ENCODE measurements at places on chromosomes 11 and 22.

DNA sequence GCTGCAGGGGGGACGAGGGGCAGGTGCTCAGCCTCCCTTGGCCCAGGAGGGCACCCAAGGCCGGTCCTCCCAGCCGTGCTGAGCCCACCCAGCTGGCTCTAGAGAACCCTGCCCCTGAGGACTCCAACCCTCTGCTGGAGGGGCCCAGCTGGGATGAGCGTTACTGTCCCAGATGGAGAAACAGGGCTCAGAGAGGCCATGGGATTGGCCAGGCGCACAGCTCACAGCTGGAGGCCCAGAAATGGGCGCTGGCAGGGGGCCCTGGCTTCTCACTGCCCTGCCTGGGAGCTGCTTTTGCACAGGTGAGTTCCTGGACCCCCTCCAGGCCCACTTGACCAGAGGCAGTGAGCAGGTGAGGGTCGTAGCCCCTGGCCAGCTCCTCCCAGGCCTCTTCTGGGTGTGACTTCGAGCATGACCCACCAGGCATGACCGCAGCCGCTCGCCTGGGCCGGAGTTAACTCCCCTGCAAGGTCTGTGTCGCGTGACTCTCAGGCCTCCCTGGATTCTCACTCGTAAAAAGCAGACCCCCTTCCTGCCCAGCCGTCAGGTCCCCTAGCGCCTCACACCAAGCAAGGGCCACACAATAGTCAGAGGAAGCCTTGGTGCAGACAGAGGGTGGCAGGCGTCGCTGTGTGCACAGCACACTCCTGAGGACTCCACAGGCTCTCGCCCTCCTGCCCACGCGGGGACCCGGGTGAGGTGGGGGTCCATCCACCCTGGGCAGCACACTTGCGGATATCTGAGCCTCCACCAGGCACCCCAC, 19.7 kb upstream of the IL17REL start:
- no peak for DNase-seq

- DNase-seq: no peak
Observed at GRCh38 chr11:120233207-120233803, 6.6 kb upstream of the POU2F3 start.

DNA sequence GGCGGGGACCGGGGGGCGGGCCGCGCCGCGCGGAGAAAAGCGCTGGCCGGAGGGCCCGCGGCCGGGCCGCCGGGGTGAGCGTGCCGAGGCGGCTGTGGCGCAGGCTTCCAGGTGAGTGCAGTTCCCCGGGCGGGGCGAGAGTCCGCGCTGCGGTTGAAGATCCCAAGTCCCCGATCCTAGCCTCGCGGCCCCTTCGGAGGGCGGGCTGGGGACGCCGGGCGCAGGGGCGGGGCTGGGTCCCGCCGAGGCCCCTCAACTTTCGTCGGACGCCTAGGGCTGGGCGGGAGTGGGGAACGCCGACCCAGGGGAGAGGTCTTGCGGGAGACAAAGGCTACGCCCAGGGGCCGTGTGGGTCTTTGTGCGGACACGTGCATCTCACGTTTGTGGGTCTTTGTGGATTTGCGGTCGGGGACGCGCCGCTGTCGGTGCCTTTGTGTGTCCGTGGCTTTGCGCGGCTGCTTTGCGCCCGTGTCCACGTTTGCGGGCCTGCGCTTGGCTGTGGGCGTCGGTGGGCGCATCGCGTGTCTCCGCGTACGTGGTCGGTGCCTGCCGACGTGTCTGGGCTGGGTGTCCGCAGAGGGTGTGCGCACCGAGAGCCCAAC, at the start of gene TSKU:
TSKU (plus strand) TSS at position 63 of the 602 bp plus-strand sequence. CDS start 12,261 bp downstream, outside the sequence.
- DNase-seq: peak; percentile 39

- DNase-seq: no peak
Observed at GRCh38 chr11:117690484-117691217, 106.4 kb downstream of the DSCAML1 start.

DNA sequence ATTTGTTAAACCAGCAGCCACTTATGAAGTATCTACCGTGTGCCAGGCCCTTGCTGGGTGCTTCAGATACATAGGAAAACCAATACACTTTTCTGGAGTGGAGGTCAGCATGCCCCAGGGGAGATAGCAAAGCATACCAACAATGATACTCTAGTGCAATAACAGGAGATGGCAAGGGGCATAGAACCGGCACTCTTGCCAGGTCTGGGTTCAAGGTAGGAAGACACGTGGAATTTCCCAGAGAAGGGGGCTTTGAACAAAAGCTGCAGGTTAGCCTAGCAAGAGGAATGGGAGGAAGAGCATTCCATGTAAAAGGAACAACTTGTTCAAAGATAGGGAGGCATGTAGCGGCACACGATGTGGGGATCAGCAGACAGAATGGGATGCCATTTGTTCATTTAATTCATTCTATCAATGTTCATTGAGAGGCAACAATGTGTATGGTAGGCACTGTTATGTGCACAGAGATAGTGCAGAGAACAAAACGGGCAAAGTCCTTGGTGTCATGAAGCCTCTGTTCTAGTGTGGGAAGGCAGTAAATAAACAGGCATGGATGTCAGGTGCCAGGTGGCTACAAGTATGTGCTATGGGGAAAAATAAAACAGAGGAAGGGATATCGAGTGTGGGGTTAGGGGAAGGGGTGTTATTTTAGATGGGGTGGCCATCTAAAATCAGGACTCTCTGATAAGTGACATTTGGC, 162.6 kb upstream of the E2F8 start:
- no peak for DNase-seq

GRCh38 chr11:129320494-129320893, 55.2 kb upstream of the BARX2 start:
- no peak for DNase-seq

- no peak for DNase-seq
Observed at GRCh38 chr11:19455731-19456130, 215.0 kb upstream of the E2F8 start.

- DNase-seq: no peak
Observed at GRCh38 chr11:100759106-100759505, 72.0 kb downstream of the ARHGAP42 start.

DNA sequence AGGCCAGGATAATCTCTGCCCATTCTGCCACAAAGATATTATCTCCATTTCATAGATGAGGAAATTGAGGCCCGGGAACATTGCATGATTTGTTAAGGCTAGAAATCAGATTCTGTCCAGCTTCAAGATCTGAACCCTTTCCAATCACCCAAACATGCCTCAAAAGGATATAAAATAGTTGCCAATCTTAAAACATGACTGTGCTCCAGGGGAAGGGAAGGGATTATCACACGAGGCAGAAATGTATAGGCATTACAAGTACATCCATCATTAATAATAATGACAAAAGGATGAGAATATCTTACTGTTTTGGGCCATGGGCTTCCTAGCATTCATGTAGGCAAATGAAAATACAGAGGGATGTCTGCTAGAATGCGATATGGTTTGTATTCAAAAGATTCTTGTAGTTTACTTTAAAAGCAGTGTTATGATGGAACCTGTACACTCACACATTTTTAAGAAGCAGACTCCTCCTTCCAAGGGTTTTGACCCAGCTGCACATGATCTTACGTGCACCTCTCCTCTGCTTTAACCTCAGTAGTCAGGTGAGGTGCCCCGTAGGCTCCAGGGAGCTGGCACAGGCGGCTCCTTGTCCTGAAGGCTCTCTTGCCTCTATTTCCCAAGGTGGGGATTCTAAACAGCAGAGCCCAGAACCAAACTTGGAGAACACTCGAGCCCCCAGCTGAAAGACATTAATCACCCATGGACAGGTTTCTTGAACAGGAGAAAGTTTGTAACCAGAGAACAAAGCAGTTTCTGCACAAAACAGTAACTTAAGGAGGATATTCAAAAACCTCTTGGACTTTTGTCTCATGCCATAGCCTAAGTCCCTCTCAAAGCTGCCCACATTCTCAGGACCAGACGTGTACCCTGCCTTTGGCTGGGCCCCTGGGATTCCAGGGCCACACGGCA, 36.0 kb downstream of the PARVA start:
- DNase-seq: no peak

DNA sequence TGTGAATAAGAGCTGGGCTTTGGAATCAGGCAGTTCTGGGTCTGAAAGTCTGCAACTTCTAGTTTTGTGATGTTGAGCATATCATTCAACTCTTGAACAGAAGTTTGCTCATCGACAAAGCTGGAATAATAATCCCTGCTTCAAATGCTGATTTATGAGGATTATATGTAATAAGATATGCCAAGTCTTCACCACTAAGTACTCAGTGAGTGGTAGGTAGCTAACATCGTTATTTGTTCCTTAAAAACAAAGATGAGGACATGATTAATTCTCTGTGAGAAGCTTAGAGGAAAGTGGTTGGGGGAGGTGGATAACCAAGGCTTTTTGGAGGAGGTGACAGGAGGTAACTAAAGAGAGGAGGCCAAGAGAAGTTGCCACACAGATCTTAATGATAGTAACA, 96.5 kb downstream of the ME3 start:
- no peak for DNase-seq

DNA sequence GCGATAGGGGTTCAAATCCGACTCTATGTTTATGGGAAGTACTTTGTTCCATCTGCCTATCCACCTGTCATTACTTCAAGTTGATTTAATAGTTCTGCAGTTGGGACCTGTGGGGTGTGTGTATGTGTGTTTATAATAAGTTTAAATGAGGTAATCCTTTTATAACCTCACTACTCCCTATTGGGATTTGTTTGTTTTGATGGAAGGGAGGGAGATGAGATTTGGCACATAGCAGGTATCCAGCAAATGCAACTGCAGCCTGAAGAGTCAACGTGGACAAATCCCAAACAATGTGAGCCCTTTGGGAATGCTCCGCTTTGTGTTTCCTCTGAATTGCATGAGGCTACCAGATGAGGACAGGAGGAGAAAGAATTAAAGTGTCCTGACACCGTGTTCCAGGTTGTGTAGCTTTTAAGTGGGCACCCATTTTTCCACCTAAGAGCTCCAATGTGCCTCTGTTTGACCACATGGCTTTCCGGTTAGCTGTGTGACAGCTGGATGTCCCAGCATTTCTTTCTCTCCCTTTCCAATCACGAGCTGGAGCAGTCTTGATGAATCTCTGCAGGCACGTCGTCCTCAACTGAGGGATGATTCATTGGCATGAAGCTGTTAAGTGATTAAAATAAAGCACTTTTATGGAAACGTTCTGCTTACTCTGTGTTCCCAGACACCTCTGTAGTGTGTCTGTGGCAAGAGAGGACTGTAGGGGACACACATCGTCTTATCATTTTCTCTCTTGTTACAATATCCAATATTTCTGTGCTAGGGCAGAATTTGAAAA, 610.7 kb downstream of the NTM start:
- no peak for DNase-seq

GRCh38 chr11:125951731-125952130, 5.9 kb downstream of the VSIG10L2 start:
- DNase-seq: no peak

GRCh38 chr11:82462608-82463242, 270.9 kb downstream of the FAM181B start:
- DNase-seq: no peak

DNA sequence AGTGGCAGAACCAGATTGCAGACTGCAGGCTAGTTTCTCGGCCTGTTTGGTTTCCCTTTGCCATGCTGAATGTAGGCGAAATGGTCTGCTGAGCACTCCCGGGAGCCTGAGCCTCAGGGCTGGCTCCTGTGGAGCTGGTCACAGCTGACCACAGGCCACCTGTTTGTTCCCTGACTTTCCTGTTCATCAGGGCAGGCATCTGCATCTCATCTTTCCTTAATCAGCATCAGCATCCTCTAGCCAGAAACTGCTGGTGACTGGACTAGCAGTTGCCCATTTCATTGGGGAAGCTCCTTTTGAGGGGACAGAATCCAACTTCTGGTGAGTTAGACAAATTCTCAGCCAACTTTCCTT, 20.2 kb upstream of the C11orf96 start:
- no peak for DNase-seq

- no peak for DNase-seq
Observed at GRCh38 chr11:85582111-85582510, 45.0 kb downstream of the DLG2 start.

DNA sequence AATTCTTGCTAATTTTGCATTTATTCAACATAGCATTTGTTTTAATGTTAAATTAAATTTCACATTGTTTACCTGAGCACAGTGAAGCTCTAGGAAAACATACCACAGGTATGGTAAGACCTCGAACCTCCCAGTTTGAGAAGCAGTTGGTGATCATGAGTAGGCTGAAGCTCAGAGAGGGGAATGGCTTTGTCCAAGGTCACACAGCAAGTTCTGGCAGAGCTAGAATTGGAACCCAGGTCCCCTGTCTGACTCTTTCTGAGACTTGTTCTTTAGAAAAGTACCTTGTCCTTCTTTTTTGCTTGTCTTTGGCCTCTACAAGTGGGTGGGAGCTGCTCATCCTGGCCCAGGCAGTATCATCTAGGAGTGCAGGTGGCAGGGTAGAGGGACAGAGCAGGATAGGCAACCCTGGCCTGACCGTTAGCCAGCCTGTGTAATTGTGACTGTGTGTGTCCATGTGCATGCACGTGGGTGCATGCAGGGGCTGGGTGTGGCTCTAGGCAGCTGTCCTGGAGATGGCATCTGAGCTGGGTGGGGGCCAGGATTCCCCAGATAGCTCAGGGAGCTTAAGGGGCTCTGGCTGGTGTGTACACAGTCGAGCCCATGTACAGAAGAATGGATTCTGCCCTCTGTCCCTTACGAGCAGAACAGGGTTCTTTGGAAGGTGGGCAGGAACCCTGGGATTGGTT, 21.6 kb downstream of the PHLDB1 start:
- no peak for DNase-seq

- no peak for DNase-seq
Observed at GRCh38 chr22:26295563-26296126, 126.4 kb downstream of the SEZ6L start.

DNA sequence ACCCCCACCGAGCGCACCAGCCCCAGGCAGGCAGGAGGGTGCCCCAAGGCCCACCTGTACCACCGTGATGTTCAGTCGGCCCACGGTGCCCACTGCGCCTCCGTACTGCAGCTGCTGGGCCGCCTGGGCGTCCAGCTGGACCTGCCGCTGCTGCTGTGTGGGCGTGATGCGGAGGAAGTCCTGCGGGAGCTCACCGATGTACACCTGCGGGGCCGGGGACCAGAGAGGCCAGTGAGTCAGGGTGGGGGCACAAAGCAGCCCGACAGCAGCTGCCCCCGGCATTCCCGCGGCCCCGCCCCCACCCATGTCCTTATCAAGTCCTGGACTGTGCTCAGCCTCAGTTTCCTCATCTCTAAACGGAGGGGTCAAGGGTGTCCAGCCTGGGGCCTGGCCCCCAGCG, 13.8 kb downstream of the TOLLIP start:
- no peak for DNase-seq

DNA sequence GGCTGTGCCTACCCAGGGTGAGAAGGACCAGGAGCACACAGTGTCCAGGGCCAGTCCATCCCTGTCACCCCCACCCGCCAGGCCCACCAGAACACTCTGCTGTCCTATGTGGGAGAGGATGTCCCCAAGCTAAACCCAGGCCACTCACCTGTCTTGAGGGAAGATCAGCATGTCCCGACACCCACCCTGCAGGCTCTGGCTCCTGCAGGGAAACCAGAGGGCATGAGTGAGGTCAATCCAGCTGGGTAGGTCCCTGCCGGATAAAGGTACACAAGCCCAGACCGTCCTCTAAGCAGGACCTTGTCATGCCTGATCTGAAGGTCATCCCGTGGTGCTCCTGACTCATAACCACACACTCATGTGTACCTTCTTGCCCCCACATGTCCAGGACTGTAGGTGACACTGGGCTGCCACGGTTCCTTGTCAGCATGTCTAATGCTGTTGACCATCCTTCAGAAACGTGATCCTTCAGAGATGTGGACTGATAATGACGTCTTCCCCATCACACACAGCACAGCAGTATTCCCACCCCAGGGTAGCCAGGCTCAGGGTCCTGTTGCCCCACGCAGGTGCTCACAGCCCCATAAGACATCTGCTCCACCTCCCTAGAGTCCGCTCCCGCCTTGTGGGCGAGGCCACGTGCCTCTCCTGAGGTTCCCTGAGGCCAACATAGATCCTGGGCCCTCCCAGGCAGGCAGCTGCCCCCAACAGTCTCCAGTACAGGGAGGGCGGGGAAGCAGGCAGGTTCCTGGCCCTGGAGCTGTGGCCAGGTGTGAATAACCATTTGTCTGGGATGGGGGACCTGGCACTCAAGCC, 6.1 kb downstream of the ARVCF start:
- no peak for DNase-seq

All from stimulated activated CD8-positive, alpha-beta memory T cell treated with anti-CD3 and anti-CD28 coated beads, Interleukin-4, amount 100 ng/mL, for 48 hours (primary cell).